ENCODE measurements at places on chromosomes 3 and 15. TPM values are rescaled to one million over a fixed set of nuclear protein-coding genes. Genes with fewer than 3 reads are reported as not detected.

- no peak for DNase-seq
These were observed 1056.8 kb downstream of the ROBO2 start for GRCh38 chr3:78096488-78097255.

DNA sequence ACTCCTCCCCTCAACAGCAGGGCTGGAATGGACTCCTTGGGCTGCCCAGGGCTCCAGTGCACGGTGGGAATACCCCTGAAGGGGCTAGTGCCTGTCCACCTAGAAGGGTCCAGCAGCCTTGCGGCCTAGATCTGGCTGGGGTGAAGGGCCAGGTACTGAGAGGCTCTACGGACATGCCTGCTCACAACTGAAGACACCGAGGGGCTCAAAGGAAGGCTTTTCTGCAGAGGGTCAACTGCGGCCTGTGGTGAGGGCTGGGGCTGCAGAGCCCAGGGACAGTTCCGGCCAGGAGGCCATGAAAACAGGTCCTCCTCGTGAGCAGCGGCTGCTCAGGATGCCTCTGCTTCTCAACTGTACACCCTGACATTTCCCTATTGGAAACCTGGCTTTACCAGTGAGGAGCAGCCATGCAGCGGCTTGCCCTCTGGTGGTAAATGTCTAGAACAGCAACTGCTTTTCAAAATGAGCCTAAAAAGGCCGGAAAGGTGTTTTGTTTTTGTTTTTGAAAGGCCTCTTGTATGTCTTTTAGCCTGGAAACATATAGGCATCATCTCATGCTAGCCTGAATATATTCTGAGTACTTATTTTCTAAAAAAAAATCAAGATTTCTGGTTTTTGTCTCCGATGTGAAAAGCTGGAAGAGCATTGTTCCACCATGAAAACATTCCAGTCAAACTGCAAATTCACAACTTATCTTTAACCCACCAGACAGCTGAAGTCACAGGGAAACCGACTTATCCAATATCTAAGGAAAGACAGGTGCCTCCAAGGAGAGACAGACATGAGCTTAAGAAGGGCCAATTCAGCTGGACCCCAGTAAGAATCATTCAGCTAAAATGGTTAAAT lies 163.4 kb downstream of the KLF13 start:
- DNase-seq = peak; percentile 33

DNA sequence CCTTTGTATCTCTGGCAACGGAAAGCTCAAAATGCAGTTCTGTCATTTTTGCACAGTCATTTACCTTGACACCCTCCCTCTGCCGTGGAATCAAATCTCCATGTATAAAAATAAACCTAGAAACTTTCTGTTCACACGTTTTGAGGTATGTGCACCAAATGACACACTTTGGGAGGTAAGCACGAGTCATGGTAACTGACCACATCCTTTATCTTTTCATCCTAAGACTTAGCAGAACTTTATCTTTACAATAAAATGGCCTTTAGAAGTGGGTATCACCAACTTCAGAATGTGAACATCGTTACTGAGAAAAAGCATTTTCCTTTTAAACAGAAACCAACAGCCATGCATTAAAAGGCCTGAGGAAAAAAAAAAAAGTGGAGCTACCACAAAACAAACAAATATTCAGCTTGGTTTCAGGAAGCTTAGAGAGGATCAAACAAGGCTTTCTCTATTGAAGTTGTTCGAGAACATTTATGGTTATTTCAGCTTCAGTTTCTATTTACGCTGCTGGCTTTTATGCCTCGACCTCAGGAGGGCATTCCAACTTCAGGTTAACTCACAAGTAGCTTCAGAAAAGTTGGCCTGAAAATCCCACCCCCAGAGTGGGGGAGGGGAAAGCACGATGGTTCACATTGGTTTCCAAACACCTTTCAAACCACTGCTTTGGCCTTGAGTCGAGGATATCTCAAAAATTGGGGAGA lies 171.1 kb upstream of the ICE2 start:
- DNase-seq = peak; percentile 51

DNA sequence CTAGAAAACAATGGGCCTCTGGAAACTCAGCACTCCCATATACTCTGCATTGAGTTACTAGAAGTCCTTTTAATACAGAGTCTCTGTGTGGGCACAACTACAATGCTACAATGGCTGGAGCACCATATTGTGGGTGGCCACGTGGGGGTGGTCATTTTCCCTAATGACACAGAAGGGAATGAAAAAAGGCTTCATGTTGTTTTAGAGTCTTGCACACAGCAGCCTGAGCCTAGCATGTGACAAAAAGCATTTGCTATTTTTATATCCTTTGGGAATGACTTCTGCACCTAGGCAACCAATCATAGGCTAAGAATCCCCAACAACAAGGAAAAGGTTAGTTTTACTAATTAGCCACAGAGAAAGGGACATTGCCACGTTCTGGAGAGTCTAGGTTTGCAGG lies 120.6 kb downstream of the PPM1L start:
- DNase-seq = no peak

DNA sequence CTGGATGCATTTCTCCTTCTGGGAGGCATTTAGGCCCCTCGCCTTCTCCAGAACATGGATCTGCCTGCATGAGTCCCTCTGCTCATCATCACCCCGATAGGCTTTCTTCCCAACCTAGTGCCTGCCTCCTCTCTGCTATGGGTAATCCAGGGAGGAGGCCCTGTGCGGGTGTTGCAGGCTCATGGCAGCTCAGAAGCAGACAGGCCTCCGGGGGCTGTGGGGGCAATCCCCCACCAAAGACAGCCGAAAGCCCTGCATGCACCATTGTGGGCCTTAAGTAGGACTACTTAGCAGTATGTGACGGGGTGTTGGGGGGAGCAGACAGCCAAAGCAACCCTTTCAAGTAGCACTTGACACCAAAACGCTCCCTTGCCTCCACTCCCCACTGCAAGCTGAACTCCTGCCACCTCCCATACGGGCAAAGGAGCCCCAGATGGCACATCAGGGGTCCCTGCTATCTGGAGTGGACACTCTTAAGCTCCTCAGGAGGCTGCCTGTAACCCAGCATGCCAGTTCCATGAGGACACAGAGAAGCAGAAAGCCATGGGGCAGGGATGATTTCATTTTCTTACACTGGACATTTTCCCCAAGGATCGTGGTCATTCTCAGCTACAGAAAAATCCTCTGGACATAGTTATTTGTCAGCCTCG lies 98.8 kb upstream of the HACD2 start:
- DNase-seq = no peak

- DNase-seq = no peak
These were observed 9.0 kb upstream of the LRRFIP2 start for GRCh38 chr3:37183375-37183831.

- no peak for DNase-seq
These were observed 140.4 kb upstream of the CGNL1 start for GRCh38 chr15:57235873-57236272.

GRCh38 chr3:46649436-46649835 lies 37.1 kb downstream of the FAM240A start:
- DNase-seq = no peak

GRCh38 chr3:153623834-153624233 lies 461.8 kb downstream of the RAP2B start:
- no peak for DNase-seq

- DNase-seq = no peak
These were observed 108.1 kb upstream of the THBS1 start for GRCh38 chr15:39472621-39473297.

The CCDC33 gene
- total RNA-seq = not detected

The LINGO1 gene
- not detected for total RNA-seq

The TEX55 gene
- total RNA-seq = not detected

Data from naive thymus-derived CD8-positive, alpha-beta T cell (primary cell).